GM23248 (cell line): ENCODE measurements at places on chromosomes 7 and 10.
A peak's percentile ranks its signal among the peaks of the same experiment; 100 is the strongest.

GRCh38 chr7:44131173-44132029 lies 8.1 kb upstream of the POLD2 start:
- peak; percentile 21 for DNase-seq

DNA sequence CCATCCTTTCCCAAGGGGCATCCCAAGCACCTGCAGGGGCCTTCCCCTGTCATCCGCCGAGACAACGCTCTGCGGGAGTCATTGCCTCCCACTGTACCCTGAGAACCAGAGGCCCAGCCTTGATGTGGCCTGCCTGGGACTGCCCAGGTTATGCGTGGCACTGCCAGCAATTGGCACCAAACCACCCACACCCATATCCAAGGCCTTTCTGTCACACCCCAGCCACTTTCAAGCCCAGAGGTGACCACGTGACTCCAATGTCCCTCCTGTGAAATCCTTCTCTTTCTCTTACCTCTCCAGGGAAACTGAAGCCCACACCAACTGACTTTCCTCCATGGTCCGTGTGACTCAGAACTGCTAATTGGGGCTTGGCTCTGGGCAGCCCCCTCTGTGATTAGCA lies 123.9 kb downstream of the C10orf105 start:
- no peak for DNase-seq

GRCh38 chr10:110610308-110610774 lies 33.8 kb upstream of the RBM20 start:
- DNase-seq, result peak; percentile 70

GRCh38 chr7:107939573-107940489 lies 48.8 kb downstream of the DLD start:
- peak; percentile 94 for DNase-seq

DNA sequence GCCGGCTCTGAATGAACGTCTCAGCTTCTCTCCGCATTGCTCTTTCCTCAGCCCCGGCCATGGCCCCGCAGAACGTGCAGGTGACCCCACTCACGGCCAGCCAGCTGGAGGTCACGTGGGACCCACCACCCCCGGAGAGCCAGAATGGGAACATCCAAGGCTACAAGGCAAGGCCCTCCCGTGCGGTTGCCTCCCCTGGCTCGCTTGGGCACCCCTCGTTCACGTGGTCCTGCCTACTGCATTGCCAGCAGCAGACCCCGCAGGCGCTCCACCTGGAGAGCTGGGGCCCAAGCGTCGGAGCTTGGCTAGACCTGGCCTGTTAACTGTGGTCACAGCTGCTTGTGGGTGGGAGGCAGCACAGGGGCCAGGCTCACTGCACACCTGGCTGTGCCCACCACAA lies 476.3 kb upstream of the FOXK1 start:
- no peak for DNase-seq

GRCh38 chr7:6614953-6615722 lies at the start of gene ZNF853:
Gene ZNF853, plus strand, starts transcription at chr7:6615610. Its CDS starts 565 bp downstream, at chr7:6616175.
- DNase-seq, result no peak

DNA sequence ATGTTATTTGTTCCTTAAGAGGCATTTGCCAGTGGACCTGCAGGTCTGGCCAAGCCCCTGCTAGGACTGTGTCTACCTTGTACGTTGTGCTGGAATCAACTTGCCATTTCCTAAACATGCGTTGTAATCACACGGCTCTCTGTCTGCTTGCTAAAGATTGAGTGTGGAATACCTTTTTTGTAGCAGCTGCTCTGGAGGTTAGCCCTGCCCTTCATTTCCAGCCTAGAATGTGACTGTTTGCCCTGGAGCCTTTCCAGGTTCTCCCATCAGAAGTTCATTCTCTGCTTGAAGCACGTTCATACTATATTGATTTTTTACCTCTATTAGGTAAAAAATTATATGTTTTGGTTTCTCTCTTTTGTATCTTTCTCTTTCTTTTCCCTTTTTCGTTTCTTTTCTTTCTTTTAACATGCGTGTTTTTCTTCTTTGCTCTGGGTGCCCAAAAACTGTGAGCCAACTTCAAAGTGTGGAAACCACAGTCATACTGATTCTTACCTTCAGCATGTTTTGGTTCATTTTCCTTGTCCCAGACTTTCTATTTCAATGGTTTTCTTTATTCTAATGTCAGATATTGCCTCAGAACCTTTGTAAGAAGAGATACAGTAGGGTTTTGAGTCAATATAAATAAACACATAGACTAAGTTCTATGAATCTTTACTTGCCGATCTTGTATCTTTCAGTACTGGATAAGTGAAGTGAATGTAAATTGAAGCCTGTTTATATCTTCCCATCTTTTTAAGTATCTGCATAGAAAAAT lies 111.9 kb upstream of the RPA3 start:
- no peak for DNase-seq

DNA sequence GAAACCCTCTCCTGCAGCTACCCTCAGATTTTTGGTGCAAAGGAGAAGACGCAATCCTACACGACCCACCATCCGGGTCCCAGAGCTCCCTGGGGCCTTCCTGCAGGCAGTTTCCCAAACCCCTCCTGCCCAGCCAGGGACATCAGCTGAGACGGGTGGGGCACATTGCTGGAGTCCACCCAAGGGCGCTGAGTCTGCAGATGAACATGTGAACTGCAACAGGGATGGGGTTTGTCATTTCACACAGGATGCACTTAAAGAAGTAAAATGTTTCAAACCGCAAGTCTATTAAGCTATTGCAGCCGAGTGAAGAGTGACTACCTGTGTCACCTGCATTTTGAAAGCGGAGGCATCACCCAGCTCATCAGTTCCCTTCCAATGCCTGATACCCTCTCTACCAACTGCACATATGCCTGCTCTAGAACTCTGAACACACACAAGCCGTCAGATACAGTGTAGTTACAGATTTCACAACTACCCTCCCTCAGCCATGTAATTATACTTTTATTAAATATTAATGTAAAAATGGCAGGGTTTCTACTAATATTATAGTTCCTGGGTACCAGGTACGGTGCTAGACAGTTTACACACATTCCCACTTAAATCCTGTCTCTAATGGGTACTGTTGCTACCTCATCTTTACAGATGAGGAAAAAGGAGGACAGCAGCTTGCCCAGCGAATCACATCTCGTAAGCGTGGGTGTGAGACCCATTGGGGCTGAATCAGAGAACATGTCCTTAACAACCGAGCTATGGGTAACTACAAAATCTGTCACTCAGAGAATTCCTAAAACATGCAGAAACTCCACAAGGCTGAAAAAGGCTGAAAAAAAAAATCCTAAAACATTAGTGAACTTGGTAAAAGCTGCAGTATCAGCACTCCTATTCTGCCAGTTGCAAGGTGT lies 71.2 kb downstream of the GRB10 start:
- peak; percentile 83 for DNase-seq

DNA sequence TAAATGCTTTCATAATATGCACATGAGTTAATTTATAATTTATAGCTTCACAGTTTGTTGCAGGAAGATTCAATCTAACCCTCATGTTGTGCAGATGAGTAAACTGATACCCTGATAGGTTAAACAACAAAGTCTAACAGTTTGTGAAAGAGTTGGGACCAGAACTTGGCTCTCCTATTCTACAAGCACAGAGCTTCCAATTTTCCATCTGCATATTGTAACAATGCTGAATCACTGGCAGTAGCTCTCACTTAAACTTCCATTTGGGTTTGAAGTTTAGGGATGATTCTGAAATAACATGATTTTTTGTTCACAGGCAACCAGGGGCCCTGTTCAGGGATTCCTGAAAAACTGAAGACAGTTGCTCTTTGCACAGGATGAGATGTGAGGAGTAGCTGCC lies 179.3 kb downstream of the XPNPEP1 start:
- no peak for DNase-seq

DNA sequence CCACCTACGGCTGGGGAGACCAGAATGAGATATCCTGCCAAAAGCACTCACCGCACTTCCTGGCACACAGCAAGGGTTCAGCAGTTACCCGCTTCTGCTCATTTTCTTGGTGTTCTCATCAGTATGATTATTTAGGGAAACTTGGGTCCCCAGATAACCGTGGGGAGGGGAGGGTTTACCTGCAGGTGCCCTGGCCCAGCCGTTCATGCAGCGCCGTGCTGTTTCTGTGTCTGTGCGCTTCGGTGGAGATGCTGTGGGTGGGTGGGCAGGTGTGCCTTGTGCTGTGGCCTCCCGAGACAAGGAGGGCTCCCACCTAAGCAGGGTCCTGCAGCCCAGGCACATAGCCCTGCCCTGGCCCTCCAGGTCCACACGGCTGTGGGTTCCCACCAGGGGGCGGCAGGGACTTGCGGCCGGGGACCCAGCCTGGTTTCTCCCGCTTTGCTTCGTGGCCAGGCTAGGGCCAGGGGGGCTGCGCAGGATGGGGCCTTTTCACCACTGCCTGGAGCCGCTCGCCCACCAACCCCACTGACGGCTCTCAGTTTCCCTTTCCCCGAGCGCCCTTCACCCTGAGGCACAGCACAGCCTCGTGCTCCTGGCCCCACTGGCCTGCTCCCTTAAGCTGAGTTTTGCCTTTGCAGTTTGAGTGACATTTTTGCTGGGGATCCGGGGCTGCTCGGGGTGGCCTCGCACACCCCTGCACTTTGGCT lies 78.5 kb downstream of the LHPP start:
- peak; percentile 66 for DNase-seq

- no peak for DNase-seq
Observed at GRCh38 chr7:2224934-2225333, 7.8 kb downstream of the MAD1L1 start.

DNA sequence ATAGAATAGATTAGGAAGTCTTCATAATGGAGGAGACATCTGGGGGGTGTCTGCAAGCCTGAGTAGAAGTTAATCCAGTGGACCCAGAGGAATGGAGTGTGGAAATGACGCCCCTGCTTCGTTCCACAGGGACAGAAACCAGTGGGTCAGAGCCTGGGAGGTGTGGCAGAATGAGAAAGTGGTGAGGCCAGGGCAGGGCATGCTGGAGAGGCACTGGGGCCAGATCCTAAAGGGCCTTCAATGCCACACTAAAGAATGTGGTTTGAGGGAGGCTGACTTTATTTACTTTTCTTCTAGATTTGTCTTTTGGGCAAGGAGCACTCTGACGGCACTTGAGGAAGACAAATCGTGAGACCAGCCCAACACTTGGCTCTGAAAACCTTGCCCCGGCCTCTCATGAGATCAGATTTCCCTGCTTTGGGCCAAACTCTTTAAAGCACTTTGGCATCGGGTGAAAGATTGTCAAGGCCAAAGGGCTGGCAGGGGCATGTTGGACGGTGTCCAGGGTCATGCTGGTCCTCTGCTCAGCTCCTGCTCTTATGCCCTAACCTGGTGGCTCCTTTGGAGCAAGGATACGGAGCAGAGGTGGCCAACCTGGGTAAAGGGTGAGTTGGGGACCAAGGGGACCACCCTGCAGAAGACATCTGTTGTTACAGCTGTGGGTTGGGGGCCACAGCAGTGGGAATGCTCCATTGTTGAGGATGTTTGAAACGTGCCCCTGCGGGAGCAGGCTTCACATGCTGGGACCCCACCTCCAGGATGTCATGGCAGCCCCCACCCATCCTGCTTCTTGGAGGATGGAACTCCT lies 157.0 kb upstream of the ZMIZ1 start:
- no peak for DNase-seq

DNA sequence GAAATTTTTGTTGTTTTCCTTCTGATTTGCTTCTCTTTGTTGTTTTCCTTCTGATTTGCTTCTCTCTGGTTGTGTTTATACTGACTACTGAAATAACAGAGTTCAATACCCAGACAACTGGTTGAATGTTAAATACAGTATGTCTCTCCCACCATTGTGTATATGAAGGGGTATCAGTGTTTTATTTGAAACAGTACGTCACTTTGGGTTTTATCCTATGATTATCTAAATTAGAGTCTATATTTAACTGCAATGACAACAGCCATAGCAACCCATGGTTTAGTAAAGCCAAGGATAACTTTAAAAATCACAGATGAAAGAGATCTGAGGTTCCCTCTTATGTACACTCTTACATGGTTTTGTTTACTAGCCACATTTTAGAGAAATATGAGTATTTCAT lies 141.3 kb downstream of the GNAT3 start:
- no peak for DNase-seq

GRCh38 chr10:73042130-73042529 lies 54.5 kb downstream of the P4HA1 start:
- DNase-seq, result no peak

DNA sequence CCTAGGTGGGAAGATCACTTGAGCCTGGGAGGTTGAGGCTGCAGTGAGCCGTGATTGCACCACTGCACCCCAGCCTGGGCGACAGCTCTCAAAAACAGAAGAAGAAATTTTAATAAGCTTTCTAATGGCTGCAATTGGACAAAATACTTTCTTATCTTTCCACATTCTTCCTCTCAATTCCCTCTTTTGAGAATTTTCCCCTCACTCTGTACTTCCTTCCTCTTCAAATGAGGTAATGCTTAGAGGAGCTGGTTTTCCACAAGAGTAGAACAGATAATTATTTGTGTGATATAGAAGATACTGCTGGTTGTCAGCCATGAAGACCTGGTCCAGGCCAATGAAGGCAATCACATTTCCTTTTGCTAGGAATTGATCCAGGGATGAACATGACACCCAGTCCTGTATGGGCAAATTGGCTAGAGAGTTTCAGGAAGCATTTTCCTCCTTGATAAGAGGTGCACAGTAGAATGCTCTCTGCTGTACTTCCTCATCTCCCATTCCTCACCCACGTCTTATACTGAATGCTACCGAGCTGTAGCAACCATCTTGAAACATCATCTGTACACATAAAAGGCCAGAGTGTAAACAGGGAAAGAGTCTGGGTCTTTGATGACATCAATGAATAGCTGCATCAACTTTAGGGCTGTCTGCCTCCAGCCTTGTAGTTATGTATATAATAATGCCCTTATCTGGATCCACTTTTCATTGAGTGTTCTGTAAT lies 103.9 kb downstream of the CDK6 start:
- no peak for DNase-seq

DNA sequence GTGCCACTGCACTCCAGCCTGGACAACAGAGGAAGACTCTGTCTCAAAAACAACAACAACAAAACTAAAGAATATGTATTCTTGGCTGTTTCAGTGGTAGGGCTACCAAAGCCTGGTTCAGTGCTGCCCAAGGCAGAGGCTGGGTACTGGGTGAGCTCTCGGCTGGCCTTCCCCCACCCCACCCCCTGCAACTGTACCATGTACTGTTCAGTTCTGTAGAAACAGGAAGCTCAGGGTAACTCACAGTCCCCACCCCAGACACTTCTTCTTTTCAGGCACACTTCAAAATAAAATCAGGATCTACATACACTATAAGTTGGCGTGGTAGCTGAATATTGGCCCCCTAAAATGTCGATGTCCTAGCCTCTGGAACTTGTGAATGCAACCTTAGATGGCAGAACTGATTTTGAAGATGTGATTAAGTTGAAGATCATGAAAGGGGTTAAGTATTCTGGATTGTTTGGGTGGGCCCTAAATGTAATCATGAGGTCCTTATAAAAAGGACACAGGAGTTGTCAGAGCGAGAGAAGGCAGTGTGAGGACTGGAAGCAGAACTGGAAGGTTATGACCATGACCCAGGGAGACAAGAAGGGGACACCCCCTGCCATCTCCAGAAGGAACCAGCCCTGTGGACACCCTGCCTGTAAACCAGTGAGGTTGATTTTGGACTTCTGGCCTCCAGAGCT lies 31.2 kb downstream of the TBXAS1 start:
- no peak for DNase-seq
